Right lobe of liver (tissue), 6 donors: ENCODE measurements at places on chromosomes 13 and 19. TPM values are rescaled to one million over a fixed set of nuclear protein-coding genes. Genes with fewer than 3 reads are reported as not detected.

GRCh38 chr13:94620286-94620896 lies 18.7 kb downstream of the GPR180 start:
- no peak for DNase-seq

COMP gene
- total RNA-seq: not detected

- DNase-seq: no peak
Measured at GRCh38 chr13:87122551-87122950, 548.6 kb upstream of the SLITRK5 start.

RINL gene
- total RNA-seq: 4.8 TPM

- no peak for DNase-seq
Measured at GRCh38 chr13:113086991-113087922, 18.3 kb upstream of the F7 start.

GJB6 gene
- not detected for total RNA-seq

C13orf42 gene
- total RNA-seq: not detected

DNA sequence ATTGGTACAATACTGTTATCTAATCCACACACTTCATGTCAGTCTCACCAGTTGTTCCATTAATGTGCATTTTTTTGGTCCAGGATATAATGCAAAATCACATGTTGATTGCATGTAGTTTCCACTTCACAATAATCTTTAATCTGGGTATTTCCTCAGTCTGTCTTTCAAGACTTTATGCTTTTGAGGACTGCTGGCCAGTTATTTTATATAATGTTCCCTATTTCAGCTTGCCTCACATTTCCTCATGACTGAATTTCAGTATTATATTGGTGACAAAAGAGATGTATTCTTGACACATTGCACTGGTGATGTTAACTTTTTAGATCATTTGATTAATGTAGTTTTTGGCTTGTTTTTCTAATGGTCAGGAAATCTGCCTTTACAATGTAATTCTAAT lies 368.3 kb downstream of the IRS2 start:
- DNase-seq: no peak

DNA sequence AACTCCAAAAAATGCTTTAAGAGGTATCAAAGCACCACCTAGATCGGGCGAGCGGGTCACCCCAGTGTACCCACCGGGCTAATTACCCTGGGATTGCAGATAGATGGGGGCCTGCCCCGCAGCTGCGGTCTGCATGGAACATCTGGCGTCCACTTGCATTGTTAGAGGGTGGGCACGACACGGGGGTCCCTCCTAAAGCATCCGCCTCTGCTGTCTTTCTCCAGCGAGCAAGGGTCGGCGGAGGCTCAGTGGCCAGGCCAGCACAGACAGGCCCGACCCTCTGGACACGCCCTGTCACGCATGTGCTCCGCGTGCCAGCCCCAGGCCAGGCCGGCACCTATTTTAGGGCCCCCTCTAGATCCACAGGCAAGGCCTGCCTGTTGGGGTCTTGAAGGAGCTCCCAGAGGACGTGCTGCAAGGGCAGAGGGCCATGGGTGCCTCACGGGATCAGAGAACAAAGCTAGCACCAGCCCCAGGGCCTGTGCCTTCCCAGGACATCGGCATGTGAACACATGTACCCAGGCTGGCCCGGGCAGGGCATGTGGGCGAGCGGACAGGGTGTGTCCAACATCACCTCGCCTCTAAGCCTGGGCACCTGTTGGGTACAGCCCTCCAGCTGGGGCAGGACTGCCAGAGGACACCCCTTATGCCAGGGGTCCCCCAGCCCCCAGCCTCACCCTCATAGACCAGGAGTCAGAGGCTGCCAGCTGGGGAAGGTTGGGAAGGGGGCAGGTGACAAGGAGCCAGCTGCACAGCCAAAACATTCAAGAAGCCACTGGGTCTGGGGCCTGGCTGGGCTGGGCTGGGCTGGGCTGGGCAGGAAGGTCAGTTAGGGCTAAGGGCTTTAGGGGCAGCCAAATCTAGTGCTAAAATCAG lies 35.6 kb upstream of the NANOS3 start:
- DNase-seq: peak; percentile 58

GRCh38 chr19:2469102-2469914 lies 6.6 kb upstream of the GADD45B start:
- DNase-seq: no peak

DNA sequence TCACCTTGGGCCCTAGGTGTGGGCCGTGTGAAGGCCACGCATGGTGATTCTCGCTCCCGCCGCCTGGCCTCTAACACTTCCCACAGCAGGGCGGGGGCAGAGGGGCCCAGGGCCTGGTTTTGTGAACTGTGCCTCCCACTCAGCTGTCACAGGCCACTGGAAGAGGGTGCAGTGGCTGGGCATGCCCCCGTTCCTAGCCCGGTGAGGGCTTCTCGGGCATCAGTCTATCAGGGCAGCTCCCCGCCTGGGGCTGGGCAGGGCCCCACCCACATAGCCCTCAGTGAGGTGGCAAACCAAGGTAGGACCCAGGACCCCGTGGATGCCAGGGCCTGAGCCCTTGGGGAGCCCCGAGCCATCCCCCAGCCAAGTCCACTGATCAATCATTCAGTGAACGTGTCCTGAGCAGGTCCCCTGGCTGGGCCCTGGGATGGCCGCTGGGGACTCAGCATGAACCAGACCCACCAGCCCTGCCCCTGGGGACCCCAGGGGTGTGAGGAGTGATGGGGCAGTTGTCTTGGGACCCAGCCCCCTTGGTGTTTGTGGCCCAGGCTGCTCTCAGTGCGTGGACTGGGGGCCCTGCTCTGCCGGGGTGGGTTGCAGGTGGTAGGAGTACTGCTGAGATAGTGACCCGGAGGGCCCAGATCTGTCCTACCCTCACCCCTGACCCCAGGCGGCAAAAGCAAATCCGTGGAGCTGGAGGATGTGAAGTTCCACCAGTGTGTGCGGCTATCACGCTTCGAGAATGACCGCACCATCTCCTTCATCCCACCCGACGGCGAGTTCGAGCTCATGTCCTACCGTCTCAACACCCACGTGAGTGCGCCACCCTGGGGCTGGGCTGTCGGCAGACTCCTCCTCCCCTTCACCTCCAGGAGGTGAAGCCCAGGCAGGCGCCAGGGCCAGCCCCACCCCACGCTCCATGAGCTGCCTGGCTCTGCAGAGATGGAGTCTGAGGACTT lies 29.4 kb downstream of the AP1M1 start:
- DNase-seq: no peak

ZNF132 gene
- total RNA-seq: 0.75 TPM

GRCh38 chr19:38737921-38738737 lies 6.1 kb downstream of the CAPN12 start:
- no peak for DNase-seq

DNA sequence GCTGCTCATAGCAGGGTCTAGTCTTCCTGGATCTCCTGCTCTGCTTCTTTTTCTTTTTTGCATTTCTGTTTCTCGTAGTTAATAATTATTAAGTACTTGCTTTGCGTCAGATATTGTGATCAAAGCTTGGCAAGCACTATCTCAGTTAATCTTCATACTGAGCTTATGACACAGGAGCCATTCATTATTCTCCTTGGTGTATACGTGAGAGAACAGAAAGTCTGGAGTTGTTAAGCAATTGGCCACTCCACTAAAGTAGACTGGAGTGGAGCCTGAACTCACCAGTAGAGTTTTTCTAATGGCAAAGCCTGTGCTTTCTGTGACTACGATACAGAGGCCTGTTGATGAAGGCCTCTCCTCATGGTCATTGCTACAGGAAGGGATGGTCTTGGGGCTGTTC lies 285.9 kb downstream of the RFC3 start:
- no peak for DNase-seq

GRCh38 chr19:19719798-19720197 lies 13.1 kb downstream of the ZNF14 start:
- no peak for DNase-seq

CEACAM21 gene
- 1.3 TPM for total RNA-seq

DNA sequence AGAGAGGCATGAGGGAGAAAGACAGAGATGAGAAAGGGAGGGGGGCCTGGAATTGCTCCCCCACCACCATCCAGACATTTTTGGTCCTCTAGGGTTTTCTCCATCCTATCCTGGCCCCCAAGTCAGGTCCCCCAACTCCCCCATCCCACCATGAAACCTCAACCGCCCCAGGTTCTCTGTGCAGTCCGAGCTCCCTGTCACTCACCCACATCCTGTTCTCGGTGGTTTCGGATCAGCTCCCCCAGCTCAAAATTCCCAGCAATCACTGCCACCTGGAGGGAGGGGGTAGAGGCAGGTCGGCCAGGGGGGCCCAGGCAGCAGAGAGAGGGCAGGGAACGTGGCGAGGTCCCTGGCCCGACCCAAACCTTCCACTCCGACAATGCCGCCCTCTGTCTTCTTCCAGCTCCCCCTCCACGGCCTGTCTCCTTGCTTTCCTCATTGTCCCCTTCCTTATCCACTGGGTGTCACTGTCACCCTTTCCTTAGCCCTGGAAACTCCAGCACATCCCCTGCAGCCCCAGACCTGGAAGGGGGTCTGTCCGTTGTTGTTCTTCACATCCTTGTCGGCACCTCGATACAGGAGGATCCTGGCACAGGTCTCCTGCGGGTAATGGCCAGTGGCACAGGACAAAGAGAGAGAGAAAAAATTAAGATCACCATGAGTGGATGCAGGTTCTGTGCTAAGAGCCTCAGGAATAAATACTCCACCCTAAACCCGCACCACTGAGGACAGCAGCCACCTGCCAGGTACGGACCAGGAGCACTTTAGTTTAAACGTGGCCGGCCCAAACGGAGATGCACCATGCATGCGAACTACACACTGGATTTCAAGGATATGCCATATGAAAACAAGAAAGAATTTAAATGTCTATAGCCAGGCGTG lies 15.4 kb downstream of the SHANK1 start:
- DNase-seq: no peak

SHD gene
- total RNA-seq: 6.2 TPM

DNA sequence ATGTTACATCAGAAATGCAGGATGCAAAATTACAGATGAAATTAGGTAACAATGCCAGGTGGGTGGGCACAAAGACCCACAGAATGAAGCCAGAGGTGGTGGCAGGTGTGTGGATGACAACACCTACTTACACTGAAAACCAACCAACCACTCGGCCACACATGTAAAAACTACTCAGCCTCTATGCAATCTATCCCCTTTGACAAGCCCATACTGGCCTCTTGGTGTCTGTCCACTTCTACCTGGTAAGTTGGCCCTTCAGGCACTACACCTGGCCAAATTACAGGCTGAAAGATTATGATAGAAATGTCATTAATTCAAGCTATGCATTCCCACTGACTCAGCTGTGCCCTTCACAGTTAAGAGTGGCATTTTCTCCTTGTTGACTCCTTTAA lies 50.0 kb downstream of the BRD4 start:
- peak; percentile 2 for DNase-seq

- DNase-seq: no peak
Measured at GRCh38 chr13:110391273-110391672, 84.2 kb downstream of the COL4A2 start.

ZNRF4 gene
- total RNA-seq: not detected

DNA sequence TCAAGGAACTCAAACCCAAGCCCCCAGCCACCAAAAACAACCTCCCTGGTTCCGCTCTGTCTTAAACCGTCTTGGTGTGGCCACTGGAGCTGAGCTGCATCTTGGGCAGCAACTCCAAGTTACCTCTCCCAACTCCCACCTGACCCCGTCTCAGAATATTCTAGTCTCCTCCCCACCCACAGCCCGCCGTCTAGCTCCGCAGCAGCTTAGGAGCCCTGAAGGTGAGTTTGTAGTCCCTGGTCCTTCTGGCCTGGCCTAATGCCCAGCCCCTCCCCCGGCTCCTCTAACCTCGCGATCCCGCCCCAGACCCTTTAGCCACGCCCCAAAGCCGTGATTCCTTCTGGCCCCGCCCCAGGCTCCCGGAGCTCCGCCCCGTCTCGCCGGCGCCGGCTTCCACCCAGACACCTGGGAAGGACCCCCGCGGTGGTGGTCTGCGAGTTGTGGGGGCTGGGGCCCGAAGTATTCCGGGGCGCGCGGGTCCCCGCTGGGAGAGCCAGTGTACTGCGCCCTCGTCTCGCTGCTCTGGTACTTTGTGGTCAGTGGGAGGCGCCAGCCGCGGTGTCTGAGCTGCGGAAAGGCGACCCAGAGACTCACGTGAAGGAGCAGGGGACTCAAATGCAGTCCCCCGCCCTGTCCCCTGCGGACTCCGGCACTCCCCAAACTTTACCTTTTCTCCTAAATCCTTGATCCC lies 2.5 kb upstream of the LHB start:
- DNase-seq: peak; percentile 83

ZIC2 gene
- total RNA-seq: not detected
